ENCODE measurements at places on chromosomes 7 and 10.
A peak's percentile ranks its signal among the peaks of the same experiment; 100 is the strongest.

- DNase-seq = no peak
Observed at GRCh38 chr7:92674379-92674778, 84.2 kb upstream of the FAM133B start.

DNA sequence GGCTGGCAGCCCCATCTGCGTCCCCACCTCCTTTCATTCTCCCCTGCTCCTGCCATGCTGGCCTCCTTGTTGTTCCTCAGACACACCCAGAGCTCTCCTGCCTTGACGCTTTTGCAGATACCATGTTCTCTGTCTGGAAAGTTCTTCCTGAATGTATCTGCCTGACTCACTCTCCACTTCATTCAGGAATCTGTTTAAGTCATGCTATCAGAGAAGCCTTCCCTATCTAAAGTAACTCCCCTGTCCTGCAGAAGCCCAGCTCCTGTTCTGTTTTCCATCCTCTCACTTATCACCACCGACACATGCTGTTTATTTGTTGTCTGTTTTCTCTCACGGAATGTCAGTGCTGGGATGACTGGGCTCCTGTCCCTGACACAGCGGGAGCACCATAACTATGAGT, 82.0 kb downstream of the AFAP1L2 start:
- DNase-seq = no peak

- DNase-seq = peak; percentile 87
Observed at GRCh38 chr7:154927624-154928125, 75.2 kb downstream of the PAXIP1 start.

DNA sequence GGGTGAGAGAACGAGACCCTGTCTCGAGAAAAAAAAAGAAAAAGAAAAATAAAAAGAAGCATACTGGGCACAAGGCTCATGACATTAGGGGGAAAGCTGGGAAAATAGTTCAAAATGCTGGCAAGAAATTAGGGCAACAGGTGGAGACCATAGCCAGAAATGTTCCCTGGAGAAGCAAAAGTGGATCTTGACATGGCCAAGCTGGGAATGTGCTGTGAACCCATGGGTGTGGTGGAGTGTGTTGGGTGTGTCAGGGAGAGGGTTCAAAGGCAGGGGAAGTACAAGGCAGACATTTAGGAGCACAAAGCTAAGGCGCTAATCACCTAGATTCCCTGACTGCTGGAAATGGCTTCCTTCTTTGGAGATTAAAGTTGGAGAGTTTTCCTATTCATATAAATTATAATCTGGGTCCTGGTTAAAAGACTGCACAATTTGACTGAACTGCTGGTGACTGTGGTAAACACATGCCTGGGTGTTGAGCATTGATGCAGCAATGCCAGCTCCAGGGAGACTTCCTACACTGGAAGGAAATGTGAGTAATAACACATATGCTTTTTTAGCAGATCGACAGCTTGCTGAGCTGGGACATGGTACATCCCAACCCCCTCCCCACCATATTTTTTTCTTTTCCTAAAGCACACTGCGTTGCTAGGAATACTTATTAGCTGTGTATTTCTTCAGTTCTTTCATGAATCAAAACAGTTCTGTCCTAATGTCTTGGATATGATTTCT, 70.1 kb upstream of the ARHGAP21 start:
- no peak for DNase-seq

DNA sequence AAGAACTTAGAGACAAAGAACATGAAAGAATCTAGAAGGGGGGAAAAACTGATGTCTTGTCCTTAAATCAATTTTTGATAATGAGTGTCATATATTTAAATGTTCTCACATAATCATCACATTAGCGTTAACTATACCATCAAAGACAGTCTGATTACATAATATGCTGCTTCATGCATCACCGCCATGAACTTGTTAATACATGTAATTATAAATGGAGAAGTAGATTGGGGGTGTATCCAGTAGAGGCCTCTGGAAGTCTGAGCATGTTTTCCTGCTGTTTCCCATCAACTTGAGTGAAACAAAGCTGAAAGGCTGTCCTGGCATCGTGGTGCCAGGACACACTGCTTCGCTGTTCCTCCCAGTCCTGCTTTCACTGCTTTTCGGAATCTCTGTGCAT, 48.2 kb downstream of the PRLHR start:
- DNase-seq = no peak

DNA sequence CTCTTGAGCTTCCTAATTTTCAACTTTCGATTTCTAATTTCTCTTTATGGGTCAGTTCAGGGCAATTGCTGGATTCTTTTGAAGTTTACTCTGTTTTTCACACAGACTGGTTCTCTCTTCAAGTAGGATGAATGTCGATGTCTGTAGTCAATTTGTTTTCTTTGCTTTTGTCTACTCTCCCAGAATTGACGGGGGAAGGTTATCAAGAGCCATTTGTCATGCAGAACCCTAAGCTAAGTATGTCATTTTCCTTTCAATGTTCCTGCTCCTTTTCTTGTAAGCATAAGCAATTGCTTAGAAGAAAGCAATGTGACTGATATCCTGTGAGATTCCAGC, 53.7 kb downstream of the SLC39A12 start:
- no peak for DNase-seq

DNA sequence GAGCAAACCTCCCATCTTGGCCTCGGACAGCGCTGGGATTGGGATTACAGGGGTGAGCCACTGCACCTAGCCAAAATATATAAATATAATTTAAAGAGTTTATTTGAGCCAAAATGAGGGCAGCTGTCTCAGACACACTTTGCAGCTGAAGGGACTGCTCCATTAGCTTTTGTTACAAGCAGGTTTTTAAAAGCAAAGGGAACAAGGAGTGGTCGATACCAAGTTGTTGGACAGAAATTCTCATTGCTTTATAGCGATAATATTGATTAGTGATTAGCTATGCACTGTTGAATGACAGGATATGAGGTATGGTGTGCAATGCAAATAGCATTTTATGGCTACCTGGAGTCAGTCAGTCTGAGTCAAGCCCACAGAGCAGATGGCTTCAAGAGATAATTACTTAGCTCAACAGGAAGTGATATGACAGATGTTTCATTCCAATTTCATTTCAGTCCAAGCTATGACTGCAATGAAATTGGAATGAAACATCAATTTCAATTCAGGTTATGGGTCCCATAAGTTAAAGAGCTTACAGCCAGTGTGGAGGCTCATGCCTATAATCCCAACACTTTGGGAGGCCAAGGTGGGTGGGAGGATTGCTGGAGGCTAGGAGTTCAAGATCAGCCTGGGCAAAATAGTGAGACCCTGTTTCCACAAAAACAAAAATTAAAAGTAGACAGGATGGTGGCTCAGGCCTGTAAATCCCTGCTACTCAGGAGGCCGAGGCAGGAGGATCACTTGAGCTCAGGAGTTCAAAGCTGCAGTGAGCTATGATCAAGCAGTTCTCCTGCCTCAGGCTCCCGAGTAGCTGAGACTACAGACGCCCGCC, 23.1 kb downstream of the TYW1 start:
- DNase-seq = no peak

DNA sequence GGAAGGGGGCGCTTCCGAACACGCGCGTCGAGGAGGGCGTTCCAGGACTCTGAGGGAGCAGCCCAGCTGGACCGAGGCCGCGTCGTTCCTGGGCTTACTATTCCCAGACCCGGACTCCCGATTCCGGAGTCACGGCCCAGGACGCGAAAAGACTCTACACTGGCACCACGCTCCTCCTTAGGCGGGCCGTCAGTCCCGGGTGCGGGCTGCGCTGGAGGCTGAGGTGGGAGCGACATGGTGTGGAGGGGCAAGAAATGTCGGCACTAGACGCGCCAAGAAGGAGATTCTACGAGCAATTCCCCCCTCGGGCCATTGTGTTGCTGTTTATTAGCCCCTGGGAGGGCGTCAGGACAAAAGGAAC, 584 bp upstream of the RUNDC3B start:
- DNase-seq = no peak

DNA sequence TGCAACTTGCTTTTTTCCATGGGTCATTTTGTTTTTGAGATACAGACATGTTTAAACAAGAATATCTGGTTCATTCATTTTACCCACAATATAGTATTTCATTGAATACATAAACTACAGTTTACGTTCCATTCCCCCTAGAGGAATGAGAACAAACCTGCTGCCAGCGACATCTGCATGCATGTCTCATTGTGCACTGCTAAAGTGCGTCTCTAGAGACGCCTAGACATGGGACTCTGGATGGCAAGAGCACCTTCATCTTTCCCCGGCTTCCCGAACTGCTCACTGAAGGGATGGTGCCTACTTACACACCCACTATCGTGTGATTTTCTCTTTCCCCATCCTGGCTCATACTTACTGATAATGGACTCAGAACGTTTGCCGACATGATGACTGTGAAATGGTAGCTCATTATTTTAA, 1.2 kb upstream of the ZNF777 start:
- DNase-seq = no peak

DNA sequence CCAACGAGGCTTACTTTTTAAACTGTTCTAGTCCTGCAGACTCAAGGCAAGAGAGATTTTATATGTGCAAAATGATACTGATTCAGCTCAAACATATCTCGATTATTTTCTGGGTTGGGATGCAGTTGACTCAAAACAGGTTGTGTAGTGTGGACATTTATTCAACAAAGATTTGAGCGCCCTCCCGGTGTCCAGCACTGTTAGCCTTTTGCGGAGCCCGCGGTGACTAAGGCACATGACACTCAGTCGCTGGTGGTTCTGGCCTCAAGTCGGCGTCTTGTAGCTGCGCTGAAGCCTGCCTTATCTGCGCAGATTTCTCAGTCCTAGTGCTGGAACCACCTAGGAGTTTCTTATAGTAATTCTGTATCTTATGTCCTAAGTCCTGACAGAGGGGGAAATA, 938 bp upstream of the CADPS2 start:
- peak; percentile 51 for DNase-seq

- DNase-seq = no peak
Observed at GRCh38 chr7:79182283-79182682, 271.2 kb downstream of the MAGI2 start.

DNA sequence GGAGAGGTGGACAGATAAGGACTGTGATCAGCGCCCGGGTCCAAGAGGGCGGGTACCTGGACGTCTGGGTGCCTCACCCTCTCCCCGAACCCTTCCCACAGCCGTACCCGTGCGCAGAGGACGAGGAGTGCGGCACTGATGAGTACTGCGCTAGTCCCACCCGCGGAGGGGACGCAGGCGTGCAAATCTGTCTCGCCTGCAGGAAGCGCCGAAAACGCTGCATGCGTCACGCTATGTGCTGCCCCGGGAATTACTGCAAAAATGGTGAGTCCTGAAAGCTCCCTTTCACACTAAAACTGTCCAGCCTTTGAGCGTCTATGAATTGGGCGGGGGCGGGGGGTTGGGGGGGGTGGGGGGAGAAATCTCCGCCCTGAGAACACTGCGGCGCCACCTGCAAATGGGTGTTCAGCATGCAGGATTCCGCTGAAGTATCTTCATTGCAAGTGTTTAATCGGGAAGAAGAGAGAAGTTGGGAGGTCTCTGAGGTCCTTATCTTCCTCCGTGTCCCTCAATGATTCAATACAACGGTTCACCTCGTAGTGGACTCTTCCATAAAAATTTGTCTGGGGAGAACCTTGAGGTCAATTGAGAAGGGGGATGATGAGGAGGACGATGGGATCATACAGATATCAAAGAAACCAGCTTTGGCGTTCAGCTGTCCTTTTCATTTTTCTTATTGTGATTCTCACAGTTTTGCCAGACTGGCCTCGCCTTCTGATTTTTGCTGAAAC, 906 bp downstream of the DKK1 start:
- no peak for DNase-seq

DNA sequence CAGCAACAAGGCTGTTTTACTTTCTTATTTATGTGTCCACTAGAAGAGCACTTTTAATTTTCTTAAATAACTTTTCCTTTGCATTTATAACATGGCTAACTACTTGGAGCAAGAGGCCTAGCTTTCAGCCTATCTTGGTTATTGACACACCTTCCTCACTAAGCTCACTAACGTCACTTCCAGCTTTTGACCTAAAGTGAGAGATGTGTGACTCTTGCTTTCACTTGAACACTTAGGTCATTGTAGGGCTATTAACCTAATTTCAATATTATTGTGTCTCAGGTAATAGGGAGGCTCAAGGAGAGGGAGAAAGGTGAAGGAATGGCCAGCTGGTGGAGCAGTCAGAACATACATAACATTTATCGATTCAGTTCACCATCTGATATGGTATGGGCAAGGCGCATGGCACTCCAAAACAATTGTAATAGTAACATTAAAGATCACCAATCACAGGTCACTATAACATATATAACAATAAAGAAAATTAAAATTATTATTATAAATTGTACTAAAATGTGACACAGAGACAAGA, 95.0 kb upstream of the FAM20C start:
- DNase-seq = no peak

GRCh38 chr10:62506371-62506770, 132.2 kb downstream of the ZNF365 start:
- no peak for DNase-seq

GRCh38 chr7:12898620-12899019, 211.2 kb downstream of the ARL4A start:
- no peak for DNase-seq

GRCh38 chr10:1398626-1399410, 338.5 kb downstream of the ADARB2 start:
- DNase-seq = no peak

- DNase-seq = no peak
Observed at GRCh38 chr7:51012569-51013217, 230.0 kb upstream of the GRB10 start.

DNA sequence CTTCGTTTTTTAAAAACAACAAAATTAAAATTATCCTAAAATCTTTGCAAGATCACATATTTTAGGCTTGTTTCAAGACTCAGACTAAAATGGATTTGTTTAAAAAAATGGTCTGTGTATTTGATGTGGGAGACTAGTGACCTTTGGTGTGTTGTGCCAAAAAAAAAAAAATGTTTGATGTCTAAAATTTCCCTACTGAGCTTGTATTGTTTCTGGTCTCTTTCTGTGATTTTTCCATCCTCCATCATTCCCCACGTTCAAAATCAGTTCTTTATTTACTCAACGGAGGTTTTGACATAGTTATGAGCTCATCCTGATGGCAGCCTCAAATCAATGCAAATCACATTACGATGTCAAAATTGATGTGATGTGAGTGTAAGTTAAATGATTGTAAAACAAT, 326.2 kb downstream of the RNLS start:
- DNase-seq = no peak

Data from HCT116 (cell line).